ENCODE measurements at places on chromosomes 3 and 15.

DNA sequence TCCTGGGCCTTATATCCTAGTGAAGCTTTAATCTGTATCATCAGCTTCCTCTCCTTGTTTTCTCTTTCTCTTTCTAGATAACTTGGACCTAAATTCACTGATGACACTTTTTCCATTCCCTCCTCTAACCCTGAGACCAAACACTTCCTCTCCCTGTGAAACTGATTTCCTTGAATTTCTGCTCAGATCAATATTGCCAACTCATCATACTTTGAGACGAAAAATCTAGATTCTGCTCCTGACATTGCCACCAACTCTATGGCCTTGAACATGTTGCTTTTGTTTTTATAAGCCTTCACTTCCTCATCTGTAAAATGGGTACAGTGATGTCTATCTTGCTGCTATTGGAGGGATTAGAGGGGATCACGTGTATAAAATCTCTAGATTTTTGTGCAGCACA, 42.7 kb upstream of the RASGRF1 start:
- DNase-seq: no peak

DNA sequence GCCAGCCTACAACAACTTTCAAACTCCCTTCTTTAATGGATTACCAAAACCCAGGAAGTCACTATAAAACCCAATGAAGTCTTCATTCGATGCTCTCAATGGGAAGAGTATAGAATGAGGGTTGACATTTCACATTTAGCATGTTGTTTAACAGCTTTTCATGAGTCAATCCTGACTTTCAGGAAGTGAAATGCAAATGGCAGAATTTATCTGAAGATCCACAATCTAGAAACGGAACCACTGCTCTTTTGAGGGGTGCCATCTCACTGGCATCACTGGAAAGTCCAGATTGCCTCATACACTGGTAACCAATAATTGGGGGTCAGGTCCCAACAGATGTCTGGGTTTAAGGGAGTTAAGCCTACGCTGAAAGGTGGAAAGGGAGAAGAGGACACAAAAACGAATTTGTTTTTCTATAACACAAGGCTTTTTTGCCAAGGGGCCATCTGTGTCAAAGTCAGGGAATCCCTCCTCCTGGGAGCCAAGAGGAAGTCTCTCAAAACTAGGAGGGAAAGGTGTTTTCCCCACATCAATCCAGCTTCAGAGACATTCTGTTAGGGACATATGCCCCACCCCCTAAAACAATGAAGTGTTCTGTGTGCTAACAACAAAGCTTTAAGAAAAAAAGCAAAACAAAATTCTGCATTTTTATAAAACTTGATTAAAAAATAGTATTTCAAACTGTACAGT, 12.0 kb upstream of the ATP1B3 start:
- no peak for DNase-seq

DNA sequence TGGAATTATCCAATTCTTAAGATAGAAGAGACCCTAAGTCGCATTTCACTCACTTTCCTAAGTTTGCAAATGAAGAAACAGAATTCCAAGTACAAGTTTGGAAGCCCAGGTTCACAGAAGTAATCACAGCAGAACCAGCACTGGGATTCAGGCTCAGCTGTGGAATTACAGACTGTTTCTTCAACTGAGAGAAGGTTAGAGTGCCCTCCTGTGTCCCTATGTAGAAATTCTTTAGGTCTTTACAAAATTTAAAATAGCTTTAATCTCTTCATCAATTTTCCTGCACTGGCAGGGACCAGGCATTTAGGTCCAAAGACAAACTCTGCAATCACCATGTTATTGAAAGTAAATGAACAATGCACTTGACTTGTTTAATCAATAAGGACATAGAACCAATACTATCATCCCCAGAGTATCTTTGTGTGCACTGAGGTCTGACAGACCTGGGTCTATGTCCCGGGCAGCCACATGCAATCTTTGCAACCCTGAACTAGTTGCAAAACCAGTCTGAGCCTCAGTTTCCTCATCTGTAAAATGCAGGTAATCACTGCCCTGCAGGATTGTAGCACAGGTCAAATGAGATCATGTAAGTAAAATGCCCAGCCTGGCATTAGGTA, 96.3 kb upstream of the ZBED2 start:
- DNase-seq: no peak

- no peak for DNase-seq
These were observed 2.0 kb downstream of the MECOM start for GRCh38 chr3:169661361-169662131.

DNA sequence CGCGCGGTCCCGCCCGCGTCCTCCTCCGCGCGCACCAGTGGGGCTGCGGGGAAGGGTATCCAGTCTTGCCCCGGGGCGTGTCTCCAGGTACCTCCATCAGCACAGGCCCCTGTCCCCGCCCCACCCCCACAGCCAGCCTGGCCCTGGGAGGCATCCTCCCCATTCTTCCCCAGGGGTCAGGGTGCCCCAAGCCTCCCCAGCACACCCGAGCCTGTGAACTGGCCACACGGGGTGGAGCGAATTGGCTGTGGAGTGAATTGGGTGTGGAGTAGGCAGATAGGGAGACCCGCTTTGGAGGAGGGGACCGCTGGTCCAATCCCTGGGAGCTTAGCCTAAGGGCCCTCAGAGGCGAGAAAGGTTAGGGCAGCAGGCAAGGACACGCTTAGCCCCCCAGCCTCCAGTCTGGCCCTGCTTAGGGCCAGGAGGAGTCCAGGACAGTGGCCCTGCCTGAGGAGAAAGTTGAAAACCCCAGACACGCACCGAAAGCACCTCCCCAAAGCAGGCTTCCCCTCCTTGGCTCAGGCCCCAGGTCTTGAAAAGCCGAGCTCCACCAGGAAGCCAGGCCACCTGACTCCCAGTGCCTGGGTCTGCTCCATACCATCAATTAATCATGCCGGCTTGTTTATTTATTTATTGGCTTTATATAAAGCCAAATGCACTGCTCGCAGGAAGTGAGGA, 107.7 kb upstream of the SLC6A11 start:
- no peak for DNase-seq

GRCh38 chr3:11535243-11535960, 108.3 kb downstream of the VGLL4 start:
- DNase-seq: no peak

DNA sequence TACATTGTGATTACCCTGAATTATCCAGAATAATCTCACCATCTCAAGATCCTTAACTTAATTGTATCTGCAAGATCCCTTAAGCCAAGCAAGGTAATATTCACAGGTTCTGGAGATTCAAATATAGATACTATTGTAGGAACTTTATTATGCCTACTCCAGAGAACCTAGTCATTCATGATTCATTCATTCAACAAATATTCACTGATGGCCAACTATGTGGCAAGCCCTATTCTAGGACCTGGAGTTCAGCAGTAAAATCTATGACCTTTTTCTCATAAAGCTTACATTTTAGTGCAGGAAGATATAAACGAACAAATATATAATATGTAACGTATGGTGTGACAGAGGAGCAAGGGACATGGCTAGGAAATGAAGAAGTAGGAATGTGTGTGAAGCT, 49.6 kb downstream of the ISL2 start:
- no peak for DNase-seq

GRCh38 chr3:5149306-5149880, 27.3 kb downstream of the ARL8B start:
- no peak for DNase-seq

GRCh38 chr3:45553469-45553974, 41.0 kb upstream of the LIMD1 start:
- no peak for DNase-seq

DNA sequence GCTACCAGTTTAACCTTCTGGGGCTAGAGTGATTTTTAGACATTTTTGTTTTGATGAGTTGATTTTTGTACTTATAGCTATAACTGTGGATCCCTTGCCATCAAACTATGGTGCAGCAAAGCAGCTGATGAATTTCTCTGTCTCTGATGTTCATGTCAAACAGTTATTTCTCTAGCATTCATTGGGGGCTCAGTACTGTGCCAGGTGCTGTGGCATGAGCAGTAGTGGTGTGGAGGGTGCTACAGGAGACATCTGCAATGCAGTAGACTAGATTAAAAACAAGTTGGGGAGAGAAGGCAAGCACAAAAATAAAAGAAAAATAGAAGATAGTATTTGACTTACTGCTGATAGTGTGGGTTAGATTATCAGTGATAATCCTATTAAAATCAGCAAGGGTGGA, 95.3 kb downstream of the AKAP13 start:
- no peak for DNase-seq

- no peak for DNase-seq
These were observed 78.0 kb upstream of the GADL1 start for GRCh38 chr3:30972449-30972848.

GRCh38 chr3:142029052-142029642, 120.2 kb downstream of the TFDP2 start:
- no peak for DNase-seq

- no peak for DNase-seq
These were observed 228.4 kb downstream of the MAGI1 start for GRCh38 chr3:65810302-65810701.

DNA sequence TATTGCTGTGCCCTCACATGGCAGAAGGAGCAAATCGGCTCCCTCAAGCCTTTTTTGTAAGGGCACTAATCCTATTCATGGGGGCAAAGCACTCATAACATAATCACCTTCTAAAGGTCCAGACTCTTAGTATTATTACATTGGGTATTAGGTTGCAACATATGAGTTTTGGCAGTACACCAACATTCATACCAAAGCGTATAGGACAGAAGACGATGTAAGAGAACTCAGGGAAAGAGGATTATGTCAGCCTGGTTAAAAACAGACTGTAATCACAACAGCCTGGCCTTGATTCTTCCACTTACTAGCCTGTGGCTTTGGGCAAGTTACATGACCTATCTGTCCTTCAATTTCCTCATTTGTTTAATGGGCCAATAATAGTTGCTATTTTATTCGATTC, 828.5 kb upstream of the NECTIN3 start:
- no peak for DNase-seq

DNA sequence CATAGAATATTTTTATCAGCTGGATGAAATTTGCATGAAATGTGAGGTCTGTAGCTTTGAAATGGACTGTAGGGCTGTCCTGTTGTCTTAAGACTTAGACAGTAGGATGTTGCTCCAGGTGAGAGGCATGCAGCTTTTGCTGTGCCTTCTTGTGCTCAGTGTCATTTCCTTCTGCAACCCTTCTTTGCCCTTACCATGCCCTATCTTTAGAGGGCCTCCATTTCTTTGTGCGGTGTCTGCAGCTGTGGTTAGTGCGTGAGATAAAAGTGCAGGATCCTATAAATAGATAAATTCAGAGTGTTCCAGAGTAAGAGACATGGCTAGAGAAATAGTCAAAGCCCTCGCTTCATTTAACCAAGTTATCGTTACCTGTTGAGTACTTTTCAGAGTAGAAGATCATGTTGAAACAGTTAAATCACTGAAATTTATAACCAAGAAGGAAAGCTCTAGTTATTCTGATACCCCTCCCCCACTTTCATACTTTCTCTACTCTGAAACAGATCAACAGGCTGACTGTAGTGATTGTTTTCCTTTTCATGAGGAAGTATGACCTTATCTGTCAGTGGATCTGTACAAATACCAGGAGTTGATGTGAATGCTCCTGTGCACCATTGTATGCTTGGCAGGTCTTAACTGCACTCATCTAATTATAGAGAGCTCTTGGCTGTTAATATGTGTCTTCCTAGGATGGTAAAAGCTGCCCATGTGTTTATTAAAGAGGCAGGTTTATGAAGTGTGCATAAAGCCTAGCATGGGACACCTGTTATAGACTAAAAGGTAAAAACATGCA, 18.2 kb downstream of the EIF3J start:
- DNase-seq: no peak

GRCh38 chr3:79032686-79033318, 735.0 kb downstream of the ROBO1 start:
- DNase-seq: no peak

DNA sequence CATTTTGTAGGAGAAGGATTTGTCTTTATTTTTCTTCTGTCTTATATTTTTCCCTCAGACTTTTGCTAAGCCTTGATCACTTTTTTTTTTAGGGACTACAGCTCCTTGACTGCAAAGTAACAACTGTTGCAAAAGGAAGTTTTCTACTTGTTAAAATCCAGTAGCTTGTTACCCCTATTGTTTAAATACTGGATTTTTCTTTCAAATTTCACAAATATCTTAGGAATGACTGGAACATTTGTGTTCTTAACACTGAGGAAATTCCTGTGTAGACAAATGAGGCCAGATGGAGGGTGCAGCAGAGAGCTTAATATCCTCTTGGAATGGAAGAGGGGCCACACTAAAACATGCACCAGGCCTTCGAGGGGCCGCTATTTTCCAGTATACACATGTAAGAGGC, 3.2 kb upstream of the PGPEP1L start:
- no peak for DNase-seq

- no peak for DNase-seq
These were observed 23.7 kb downstream of the OXNAD1 start for GRCh38 chr3:16288664-16289063.

DNA sequence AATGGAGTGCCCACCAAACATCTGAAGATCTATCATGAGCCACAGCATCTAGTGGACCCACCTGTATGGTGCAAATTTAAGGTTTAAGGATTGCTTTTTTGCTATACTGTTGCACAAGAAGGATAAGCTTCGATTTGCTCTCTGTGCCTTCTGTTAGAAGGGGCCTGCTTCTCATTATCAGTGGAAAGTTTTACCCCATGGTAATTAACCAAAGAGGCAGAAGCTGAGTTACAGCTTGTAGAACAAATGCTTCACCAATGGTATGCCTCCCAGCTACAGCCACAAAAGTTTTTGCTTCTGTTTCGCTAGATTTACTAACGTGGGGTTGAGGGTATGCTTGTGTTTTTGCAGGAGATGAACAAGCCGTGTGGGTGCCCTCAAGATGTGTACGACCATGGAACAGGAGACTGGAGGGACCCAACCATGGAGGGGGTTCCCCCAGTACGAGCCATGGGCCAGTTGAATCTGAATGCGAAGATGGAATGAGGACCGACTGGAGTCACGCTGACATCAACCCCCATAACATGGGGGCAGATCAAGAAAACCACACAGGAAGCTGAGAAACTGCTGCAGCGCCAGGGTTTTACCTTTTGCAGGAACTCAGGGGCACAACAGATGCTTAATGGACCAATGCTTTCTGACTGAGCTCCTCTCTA, 43.5 kb downstream of the ACAD9 start:
- DNase-seq: peak; percentile 17

DNA sequence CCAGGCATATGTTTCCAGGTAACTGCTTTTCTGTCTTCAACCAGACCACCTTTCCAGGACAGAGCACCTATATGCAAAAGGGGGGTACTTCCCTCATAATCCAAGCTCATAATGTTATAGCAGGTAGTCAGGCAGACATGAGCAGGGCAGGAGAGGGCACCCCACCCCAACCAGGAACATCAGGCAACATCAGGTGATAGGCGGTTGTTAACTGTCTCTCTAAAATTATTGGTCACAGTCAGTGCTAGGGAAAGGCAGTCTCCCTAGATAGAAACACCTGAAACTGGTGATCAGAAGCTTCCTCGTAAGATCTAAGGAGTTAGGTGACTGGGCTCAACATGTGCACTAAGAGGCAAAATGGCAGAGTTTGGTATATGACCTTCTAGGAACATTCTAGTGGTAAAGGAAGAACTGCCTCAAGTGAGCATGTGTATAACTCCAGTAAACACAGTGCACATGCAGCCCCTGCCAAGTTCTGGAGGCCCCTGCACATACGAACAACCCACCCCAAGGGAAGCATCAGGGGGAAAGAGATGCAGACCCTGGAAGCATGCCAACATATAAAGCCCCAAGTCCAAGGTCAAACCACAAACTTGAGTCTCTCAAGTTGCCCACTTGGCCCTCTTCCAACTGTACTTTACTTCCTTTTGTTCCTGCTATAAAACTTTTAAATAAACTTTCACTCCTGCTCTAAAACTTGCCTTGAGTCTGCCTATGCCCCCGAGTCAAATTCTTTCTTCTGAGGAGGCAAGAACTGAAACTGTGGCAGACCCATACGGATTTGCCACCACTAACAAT, 270.9 kb downstream of the ULK4 start:
- DNase-seq: no peak

- no peak for DNase-seq
These were observed 49.9 kb downstream of the ALDH1A2 start for GRCh38 chr15:58015565-58015964.

Measured in stimulated activated CD4-positive, alpha-beta T cell treated with anti-CD3 and anti-CD28 coated beads, Interleukin-1b, Interleukin-23, amount 100 ng/mL, for 1 hour (primary cell).